ENCODE measurements at places on chromosomes 11 and 22.

DNA sequence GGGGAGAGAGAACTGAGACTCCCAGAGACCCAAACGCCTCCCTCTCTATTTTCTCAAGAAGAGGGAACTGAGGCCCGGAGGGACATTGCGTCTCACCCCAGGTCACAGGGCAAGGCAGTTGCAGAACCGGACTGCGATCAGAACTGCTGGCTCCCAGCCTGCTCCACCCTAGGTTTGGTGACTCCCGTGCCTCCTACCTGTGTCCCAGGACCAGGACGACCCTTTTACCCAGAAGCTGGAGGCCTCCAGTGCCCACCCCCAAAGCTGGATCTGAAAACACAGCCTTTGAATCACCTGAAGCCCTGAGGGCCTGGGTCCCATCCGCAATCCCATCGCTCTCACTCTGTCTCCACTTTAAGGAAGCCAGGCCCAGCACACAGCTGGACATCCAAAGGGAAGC, 1.4 kb downstream of the GSTT4 start:
- no peak for DNase-seq

GRCh38 chr11:83427501-83427900, 141.3 kb upstream of the CCDC90B start:
- no peak for DNase-seq

DNA sequence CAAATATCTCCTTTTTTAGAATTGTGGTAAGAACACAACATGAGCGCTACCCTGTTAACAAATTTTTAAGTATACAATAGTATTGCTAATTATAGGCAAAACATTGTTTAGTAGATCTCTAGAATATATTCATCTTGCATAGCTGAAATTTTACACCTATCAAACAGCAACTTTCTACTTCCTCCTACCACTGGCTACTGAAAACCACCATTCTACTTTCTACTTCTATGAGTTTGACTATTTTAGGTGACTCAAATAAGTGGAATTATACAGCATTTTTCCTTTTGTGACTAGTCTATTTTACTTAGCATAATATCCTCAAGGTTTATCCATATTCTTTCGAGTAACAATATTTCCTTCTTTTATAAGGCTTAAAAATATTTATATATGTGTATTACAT, 128.4 kb downstream of the FAM76B start:
- no peak for DNase-seq

GRCh38 chr11:75823415-75823814, 8.4 kb downstream of the UVRAG start:
- no peak for DNase-seq

GRCh38 chr11:46120346-46121300, 631 bp downstream of the PHF21A start:
- no peak for DNase-seq
